Mesenchymal stem cell (in vitro differentiated cells and primary cell): ENCODE measurements at places on chromosomes 5 and 9.
A peak's percentile ranks its signal among the peaks of the same experiment; 100 is the strongest.

- DNase-seq = no peak
These were observed 39.6 kb upstream of the SYNPO start for GRCh38 chr5:150600616-150601490.

DNA sequence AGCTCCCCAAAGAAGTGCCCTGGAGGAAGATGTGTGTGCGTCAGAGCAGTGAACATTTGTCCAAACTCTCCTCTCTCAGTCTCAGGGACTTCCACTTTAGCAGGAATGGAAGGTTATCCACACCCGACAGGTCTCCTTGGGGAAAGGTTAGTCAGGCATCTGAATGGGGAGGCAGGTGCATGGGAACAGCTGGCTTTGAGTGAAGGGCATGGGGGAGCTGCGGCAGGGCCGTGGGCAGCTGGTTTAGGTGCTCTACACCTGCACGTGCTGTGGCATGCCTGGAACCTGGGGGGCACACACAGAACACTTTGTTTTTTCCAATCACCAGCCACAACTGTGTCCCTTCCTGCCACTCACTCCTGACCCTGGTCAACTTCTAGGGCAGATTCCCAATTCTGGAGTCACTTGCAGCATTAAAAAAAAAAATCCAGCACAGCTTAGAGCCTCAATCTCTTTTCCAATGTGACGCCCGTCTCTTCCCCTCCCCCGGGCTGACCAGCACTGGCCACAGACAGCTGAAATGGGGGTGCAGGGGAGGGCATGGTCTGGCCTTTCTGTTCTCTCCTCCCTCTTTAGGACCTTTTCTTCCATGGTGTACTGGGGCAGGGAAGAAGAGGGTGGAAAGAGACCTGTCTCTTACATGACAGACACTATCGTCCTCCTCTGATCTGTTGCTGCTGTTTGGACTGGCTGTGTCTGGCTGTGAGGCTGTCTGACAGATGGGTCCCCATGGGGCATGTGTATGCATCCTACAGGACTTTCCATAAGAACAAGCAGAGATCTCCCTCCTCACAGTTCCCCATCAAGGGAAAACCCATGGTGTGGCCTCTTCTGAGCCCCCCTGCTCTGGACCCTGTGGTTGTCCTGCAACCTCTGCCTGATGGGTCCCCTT lies 9.5 kb upstream of the IL3 start:
- no peak for DNase-seq

DNA sequence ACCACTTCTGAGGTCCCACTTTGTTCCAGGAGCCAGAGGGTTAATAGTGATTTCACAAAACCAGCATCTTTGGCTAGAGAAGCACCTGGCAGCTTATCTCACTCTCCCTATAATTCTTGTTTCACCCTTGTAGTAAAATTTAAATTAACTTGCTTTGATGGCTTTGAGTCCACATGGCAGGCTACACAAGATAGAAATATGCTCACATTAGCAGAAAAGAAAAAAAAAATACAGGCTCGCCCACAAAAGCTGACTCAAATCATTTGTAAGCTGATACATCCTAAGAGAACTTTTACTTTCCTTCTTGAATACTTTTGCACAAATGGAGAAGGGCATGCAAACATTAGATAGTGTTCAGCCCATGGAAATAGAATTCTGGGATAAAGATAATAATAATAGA lies 36.2 kb downstream of the TNFSF15 start:
- DNase-seq = no peak

DNA sequence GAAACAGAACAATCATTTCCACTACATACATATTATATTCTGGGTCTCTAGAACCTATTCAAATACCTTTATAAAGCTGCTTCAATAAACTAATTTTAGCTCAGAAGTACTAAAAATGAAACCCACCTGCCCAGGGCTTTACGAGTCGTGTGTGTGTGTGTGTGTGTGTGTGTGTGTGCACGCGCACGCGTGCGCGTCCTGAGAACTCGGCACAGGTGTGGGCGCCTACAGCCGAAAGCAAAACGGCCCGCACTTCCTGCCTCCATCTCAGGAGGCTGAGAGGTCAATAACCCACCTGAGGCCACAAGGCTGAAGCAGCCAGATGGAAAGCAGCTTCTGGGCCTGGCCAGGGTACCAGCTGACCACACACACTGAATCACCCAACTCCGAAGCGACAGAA lies 3.0 kb downstream of the CLPTM1L start:
- no peak for DNase-seq

DNA sequence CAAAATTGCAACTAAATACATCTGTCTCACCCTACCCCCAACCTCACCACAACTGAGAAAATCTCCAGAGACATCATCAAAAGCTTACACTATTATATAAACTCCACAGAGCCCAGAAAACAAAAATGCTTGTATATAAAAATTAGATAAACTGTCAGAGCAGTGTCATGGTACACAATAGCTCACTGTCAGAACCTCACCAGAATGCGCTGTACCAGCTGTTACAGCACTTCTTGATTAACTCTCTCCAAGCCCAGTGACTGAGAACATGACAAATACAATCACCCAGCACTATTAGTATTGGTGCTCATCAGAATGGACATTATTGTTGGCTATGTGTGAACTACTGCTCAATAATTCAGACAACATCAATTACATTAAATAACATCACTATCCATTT lies 65.7 kb downstream of the ZDHHC21 start:
- peak; percentile 6 for DNase-seq

GRCh38 chr9:137368431-137369035 lies 54.4 kb downstream of the EXD3 start:
- no peak for DNase-seq

- DNase-seq = no peak
These were observed 48.2 kb downstream of the TRIO start for GRCh38 chr5:14191325-14191724.

DNA sequence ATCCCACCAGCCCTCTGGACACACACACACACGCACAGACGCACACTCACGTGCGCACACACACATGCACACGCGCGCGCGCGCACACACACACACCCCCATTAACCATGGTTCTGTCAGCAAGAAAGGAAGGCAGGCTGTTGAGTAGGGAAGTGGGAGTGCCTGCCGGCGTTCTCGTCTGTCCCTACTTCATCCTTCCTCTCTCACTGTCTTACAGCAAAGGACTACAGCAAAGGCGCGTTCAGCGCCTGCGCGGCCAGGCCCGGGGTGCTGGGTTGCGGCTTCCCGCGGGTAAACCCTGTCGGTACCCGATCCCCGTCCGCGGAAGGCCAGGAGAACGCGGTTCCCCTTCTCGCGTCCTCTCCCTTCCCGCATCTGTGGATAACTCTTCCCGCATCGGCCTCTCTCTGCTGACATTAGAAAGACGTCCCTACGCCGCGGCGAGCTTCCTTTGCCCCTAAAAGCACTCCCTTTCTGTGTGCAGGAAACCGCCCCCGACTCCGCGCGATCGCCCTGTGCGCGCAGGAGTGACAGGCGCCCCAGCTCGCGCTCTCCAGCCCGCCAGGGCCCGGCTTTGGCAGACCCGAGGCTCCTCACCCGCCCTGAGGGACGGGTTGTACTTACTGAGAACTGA lies 219.2 kb downstream of the AGTPBP1 start:
- peak; percentile 45 for DNase-seq
